NCI-H2171 treated with DMSO at 0.1 percent for 48 hours (cell line): ENCODE measurements at places on chromosomes 1 and 21.
A peak's percentile ranks its signal among the peaks of the same experiment; 100 is the strongest.

- no peak for DNase-seq
These were observed 5.2 kb upstream of the SEMA4A start for GRCh38 chr1:156148216-156148615.

DNA sequence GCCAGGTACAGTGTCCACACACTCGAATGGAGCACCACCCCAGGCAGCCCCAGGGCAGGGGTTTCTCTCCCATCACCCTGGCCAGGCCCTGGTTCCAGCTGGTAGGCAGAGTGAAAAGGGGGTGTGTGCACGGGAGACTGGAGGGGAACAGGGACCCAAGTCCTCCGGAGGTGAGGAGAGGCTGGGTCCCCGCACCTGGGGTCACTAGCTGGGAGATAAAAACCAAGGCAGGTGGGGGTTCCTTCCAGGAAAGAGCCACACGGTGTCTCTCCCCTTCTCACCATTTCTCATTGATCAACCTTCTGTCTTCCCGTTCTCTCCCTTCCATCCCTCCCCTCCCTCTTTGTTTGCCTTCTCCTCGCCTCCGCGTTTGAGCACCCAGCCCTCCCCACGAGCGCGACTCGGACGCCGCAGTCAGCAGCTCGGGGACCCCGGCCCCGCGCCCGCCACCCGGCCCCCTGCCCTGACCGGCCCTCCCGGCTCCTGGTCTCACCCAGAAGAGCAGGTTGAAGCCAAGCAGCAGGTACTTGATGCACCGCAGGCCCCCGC lies 358 bp downstream of the TSPAN2 start:
- DNase-seq = peak; percentile 54

- DNase-seq = no peak
These were observed 45.3 kb upstream of the SIPA1L2 start for GRCh38 chr1:232675260-232675659.

GRCh38 chr21:19507682-19508260 lies 1104.2 kb upstream of the TMPRSS15 start:
- peak; percentile 22 for DNase-seq

- no peak for DNase-seq
These were observed 4.4 kb upstream of the FASLG start for GRCh38 chr1:172654535-172654934.

- DNase-seq = no peak
These were observed 117.9 kb downstream of the PRDM2 start for GRCh38 chr1:13817906-13818305.

- no peak for DNase-seq
These were observed 12.3 kb downstream of the PHLDA3 start for GRCh38 chr1:201456499-201457309.

DNA sequence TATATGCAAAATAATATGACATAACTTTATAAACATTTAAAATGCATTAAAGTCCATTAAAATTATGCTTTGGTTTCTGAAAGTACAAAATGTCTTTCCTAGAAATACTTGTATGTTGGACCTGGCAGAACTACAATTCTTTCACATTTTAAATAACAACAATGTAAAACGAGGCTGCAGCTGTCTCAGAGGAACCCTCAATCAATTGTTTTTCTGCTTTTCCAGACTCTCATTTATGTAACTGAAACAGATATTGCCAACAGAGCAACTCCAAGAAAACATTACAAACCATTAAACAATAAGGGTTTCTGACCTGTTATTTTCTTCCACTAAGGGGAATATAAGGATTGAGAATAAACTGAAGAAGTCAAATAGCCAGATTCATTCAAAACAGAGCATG lies 1193.4 kb downstream of the NCAM2 start:
- no peak for DNase-seq

DNA sequence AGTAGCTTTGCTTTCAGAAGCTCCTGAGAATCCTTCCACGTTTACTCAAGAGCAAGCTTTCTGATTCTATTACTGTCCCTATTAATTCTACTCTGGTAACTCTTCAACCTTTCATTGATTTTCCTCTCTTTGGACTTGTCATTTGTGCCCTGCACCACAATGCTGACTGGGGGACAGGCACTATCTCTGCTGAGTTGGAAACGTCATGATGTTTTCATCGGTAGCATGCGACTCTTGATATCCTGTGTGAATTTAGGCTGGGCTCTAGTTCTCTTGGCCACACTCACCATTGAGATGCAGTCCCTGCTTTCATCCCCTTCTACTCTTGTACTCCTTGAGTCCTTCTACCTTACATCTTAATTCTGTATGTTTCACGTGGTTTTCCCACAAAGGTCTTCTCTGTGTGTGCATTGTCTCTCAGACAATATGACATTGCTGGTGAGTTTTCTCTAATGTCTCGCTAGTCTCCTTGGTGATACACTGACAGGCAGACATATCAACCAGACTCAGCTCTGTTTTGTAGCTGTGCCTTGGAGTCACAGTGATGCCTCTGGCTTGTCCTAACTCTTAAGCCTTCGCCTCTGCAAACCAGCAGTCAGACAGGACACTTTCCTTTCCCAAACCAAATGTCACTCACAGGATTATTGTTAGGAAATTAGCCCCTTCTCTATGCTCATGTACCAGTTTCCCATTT lies 223.6 kb upstream of the ADGRL2 start:
- DNase-seq = no peak

DNA sequence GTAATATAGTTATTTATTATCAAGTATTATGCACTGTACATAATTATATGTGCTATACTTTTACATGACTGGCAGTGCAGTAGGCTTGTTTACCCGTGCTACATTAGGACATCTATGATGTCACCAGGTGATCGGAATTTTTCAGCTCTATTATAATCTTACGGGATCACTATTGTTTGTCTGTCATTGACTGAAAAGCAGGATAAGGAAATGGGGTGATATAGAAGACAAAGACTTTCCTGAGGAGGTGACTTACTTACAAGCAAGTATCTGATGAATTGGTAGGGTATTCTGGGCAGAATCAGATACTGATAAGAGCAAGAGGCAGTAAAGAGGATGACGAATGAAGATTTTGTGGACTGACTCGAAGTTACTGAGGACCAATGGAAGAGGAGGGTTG lies 65.3 kb upstream of the CNN3 start:
- no peak for DNase-seq

GRCh38 chr1:12038356-12039163 lies 19.3 kb downstream of the MIIP start:
- DNase-seq = no peak

GRCh38 chr1:171922999-171923398 lies 81.7 kb downstream of the DNM3 start:
- DNase-seq = no peak

DNA sequence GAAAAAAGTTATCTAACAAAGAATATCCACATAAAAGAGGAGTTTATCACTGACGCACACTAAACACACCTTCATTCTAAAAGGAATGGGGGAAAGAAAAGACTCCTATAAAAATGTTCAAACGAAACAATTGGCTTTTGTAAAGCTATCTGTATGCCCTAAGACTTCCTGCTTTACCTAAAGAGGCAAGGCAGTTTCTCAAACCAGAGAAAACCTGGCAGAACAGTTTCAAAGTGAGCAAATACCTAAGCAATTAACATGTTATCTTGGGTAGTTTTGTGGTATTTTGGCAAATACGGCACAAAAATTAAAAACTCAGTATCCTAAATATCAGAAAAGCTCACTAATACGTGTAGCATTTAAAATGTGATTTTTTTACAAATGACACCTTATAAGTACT lies 1.9 kb downstream of the PUM1 start:
- DNase-seq = no peak

DNA sequence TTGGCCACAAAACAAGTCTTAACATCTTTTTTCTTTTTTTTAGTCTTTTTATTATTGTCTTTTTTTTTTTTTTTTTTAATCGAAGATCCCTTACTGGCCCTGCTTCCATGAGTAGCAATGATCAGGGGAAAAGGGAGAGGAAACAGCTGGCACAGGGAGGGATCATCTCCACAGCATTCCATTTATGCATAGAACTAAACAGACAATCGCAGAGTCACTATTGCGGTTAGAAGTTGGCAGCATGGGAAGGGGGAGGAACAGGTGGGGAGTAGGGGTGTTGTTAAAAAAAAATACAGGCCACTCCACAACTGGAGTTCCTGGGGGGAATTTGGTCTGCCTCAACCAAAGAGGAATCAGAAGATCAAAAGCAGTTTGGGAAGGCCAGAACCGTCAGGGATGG lies 55.4 kb downstream of the C1orf185 start:
- DNase-seq = peak; percentile 7

GRCh38 chr1:7680207-7680954 lies 90.7 kb upstream of the VAMP3 start:
- peak; percentile 63 for DNase-seq

DNA sequence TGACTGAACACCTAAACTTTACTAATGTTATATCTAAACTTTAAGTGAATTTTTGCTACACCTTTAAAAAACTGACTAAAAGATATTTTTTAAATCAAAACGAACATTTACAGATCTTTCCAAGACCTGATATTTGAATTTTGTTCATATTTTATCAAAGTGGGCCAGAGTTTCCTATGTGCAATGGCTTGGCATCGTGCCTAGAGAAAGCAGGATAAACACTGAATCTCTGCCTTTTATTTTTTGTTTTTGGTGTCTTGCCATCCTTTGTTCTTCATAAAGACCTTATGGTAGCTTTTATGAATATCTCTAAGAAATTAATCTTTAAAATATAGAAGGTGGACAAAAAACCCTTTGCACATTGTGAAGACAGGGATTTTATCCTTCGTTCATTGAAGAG lies 25.8 kb upstream of the VPS26C start:
- no peak for DNase-seq

DNA sequence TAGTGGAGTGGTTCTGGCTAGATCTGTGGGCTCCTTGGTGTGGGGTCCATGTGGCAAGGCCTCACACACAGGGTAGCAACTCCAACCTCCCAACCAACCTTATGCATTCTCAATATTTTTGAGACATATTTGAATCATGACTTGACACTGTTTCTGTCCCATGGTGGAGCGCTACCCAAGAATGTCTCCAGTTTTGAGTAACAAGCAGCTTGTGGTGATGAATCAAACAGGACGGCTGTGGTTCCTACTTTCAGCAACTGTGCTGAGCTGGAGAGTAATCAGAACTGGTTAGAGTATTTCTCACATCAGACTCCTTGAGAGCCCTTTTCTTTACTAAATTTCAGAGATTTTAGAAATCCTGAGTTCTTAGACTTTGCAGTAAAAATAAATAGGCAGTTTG lies 3.1 kb downstream of the LCE3D start:
- DNase-seq = no peak

GRCh38 chr1:182149411-182149965 lies 88.0 kb upstream of the ZNF648 start:
- DNase-seq = no peak

DNA sequence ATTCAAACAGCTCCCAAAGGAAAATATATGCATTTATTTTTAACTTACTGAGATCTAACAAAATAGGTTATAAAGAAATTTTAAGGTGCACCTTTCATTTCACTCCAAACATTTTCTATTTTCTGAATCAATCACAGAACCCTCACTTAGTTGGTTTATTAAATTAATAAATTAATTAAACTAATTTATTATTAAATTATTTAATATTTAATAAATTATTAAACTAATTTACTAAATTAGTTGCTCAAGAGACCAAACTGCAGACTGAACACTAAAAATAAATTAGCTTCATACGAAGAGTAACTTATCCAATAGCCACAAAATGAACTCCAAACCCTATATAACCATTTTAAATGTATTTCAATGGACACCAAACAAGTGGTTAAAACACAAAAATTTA lies 68.0 kb downstream of the PRPF38A start:
- DNase-seq = no peak

- no peak for DNase-seq
These were observed 149.8 kb downstream of the ETS2 start for GRCh38 chr21:38955495-38955894.

DNA sequence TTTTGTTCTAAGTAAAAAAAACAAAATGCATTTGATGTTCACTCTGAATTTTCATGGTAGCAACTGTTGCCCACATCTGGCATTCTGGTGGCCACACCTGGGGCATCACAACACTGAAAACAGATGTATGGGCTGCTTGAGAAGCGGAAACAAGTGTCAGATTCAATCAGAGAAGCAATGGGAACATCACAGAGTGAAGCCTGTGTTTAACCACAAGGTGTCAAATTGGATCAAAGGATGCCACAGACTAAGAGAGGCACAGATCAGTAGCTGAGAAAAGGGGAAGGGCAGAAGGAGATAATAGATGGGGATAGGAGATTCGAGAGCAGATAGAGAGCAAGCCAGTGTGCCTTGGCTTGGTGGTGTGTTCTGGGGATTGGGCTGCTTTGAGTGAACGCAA lies 49.8 kb upstream of the MTF2 start:
- peak; percentile 63 for DNase-seq

- DNase-seq = no peak
These were observed 20.0 kb downstream of the SLC16A4 start for GRCh38 chr1:110370827-110371226.

GRCh38 chr1:206923009-206923960 lies 1.5 kb upstream of the FCMR start:
- no peak for DNase-seq

DNA sequence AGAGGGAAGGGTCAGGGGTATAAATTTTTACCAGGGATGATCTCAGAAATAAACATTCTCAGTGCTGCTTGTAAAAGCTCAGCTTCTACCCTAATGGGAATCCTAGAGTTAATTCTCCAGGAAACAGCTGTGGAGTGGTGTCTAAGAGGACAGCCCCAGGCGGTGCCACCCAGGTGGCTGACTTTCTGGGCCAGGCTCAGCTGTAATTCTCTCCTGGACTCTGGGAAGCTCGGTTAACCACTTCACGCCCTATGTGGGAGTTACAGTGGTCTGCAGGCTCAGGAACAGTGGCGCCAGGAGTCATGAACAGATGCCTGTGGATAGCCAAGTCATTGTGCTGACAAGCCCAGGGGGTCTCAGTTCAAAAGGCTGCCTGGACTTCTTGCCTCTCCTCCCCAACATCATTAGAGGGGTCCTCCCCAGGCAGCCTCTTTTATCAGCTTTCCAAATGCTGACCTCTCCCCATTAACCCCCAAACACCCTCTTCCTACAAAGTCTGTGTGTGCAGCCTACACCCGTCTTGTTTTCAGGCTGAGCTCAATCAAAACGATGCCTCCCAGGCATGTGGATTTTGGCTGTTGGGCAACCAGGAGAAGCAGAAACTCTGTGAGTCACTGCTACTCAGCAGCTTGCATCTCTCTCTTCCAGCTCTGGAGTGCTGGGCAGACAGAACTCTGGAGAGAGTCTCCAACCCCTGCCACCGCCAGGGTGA lies 1.2 kb downstream of the HHIPL2 start:
- DNase-seq = no peak

- no peak for DNase-seq
These were observed 16.5 kb downstream of the TADA1 start for GRCh38 chr1:166859597-166859996.

- DNase-seq = no peak
These were observed 9.5 kb upstream of the HORMAD1 start for GRCh38 chr1:150730130-150730721.

DNA sequence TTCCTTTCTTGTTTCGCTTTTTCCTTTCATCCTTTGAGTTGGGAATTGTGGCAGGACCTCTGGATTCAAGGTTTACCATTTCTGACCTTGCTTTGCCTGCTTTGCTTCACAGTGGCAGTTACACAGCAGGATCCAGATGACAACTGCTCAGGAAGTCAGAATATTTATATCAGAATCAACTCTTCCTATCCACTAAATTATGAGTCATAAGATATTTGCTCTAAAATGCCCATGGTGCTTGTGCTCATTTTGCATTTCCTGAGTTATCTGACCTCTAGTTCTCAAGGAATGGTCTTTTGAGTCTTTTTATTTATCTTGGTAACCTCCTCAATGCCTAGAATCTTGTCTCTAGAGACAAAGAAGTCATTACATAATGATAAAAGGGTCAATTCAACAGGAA lies 290.8 kb downstream of the LRRC7 start:
- no peak for DNase-seq

- DNase-seq = no peak
These were observed 237.7 kb upstream of the CACYBP start for GRCh38 chr1:174761901-174762585.

- DNase-seq = no peak
These were observed 5.0 kb upstream of the ADGRB2 start for GRCh38 chr1:31768939-31769704.
